GM04504 (cell line): ENCODE measurements at places on chromosomes 3 and 15.

DNA sequence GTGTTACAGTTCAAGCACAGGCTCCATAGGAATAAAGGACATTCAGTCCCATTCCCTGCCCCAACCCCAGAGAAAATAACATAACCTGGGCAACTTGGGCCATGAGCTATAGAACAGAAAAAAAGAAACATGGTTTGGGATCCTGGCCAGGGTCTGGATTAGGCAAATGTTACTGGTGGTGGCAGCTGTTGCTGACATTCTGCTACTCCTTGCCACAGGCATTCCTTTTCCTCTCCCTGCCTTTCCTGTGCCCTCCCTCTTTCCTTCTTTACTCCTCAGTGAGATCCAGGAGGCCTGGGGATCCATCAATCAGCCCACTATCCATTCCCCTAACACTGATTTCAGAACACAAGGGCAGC, 129.1 kb downstream of the NTRK3 start:
- no peak for DNase-seq

DNA sequence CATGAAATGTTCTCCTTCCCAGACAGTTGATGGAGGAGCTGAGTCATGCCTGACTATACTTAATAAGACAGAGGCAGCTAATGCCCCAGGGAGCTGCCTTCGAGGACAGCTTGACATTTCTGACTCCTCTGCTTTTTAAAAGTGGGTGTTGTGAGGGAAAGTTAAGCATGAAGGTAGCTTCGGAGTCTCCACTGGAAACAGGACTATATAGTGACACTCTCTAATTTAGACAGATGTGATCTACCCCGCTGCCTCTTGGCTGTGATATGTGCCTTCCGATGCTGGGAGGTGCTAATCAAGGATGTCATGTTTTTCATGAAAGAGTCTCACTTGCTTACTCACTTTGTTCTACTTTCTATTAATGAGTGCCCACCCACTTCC, 72.7 kb downstream of the IL1RAP start:
- DNase-seq, result peak; percentile 26

DNA sequence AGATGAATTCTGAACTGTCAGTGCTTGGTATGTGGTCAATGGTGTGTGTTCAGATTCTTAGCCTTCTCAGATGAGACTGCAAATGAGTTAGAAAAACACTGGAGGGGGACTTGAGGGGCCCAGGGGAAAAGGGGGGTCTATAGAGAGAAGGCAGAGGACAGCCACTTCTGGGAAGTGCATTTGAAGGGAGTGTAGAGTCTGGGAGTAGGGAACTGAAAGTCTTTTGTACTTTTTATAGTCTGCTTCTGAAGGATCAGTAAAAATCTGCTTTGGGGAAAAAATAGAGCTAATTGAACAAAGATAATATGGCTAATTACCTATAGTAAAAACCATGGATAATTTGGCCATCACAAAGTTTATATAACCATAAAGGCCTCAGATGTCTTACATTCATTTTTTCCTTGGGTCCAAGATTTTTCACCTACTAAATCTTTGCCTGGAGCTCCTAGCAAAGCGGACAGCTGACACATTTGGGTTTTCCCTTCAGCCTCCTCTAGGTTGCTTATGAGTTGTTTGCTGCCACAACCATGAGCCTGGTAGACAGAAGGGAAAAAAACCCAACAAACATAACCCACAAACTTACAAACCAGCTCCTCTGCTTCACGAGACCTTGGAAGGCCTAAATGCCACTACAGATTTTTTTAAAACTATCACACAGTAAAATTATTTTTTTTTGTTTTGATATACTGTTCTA, 48.8 kb downstream of the CD86 start:
- no peak for DNase-seq

- no peak for DNase-seq
These were observed 16.5 kb upstream of the VGLL4 start for GRCh38 chr3:11660242-11660641.

GRCh38 chr3:157786618-157787017, 283.4 kb upstream of the VEPH1 start:
- DNase-seq, result peak; percentile 68

- peak; percentile 44 for DNase-seq
These were observed 461.5 kb upstream of the PPP2R3A start for GRCh38 chr3:135503760-135504686.

DNA sequence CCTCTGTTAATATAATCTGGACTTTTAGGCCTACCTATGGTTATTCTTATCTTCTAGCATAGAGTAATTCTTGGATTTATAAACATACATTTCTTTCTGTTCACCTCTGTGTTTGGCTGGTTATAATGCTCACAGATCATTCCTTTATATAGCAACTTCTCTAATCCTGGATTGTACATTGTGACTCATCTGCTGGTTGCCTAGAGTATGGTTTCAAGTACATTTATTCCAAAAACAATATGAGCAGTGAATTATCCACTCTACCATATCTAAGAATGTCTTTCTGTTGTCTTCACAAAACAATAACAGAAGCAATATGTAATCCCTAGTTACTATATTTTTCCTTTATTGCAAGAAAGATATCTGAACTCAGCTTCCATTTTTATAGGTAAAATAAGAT, 35.3 kb downstream of the FSIP1 start:
- no peak for DNase-seq

GRCh38 chr3:98398513-98398912, 8.0 kb downstream of the OR5K3 start:
- no peak for DNase-seq

DNA sequence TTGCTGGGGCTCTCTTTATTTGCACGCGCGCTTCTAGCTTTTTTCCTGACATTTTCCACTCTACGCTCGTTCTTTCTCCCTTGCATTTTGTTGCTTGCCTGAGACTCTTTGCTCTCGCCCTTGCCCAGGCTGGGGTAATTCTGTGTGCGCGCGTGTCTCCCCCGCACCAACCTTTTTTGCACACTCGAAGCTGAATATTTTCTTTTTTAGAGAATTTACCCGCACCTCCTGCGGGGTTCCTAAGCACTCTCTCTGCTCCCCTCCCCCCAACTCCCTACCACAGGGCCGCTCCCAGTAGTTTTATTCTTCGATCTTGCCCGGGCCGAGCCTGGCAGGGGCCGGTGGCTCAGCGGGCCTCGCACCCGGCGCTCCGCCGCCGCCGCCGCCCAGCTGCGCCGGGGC, 732 bp downstream of the FAM43A start:
- DNase-seq, result no peak

- DNase-seq, result no peak
These were observed 496.0 kb upstream of the RGMA start for GRCh38 chr15:93585012-93585411.

GRCh38 chr15:87631093-87631492, 625.4 kb downstream of the NTRK3 start:
- DNase-seq, result no peak

- no peak for DNase-seq
These were observed 58.0 kb upstream of the PPARG start for GRCh38 chr3:12230877-12231276.

GRCh38 chr15:51181905-51182304, 87.2 kb upstream of the TNFAIP8L3 start:
- no peak for DNase-seq

DNA sequence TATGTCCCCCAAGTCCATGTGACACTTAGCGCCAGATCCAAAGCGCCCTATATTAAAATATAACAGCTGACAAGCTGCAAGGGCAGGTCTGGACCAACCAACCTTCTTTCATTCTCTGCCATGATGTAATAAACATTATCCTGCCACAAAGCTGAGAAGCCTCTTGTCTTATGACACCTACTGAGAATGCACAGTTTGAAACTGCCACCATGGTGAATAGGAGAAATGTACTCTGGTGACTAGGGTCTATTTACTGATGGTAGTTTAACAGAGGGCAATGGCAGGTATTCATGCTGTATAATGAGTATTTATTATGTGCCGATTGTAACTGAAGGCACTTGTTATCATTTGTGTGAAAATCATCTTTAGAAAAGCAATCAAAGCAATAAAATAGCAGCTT, 634.0 kb downstream of the OTOL1 start:
- DNase-seq, result no peak

DNA sequence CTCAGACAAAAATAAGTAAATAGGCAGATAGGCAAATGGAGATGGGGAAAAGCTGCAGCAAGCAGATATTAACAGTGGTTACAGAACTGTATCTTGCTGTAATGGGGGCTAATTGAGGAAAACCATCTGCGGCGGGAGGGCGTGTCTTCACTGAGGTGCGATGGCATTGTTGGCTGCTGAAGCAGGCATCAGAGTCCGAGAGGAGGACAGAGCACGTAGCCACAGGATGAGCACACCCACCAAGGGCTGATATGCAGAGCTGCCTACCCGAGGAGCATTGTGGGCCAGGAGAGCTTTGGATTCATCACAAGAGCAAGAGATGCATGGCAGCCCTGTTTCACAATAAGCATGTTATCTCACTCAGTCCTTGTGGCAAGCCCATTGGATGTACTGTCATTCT, 30.4 kb downstream of the CHRNA7 start:
- no peak for DNase-seq

DNA sequence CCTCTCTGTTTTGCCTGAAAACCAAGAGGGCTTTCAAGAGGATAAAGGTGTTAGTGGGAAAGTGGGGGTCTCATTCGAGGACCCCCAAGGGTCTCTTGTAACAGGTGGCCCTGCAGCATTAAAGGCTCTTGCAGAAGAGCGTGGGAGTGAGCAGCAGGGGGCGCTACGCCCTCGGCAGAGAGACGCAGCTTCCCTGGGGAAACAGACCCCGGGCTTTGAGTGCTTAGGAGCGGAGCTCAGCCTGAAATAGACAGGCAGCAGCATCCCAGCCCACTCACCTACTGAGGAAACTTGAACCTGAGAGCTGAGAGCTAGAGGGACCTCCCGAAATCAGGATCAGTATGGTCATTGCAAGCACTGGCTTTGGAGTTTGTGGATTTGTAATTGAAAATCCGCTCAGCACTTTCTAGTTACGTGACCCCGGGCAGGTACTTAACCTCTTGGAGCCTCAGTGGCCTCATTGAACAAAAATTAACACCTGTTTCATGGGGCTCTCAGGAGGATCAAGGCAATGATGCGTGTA, 25.7 kb downstream of the RPLP1 start:
- no peak for DNase-seq

- DNase-seq, result no peak
These were observed 27.2 kb upstream of the SLC25A36 start for GRCh38 chr3:140914384-140914945.

- DNase-seq, result no peak
These were observed 31.6 kb downstream of the ZDHHC19 start for GRCh38 chr3:196179380-196180308.

GRCh38 chr15:87362531-87362930, 894.0 kb downstream of the NTRK3 start:
- DNase-seq, result no peak

- DNase-seq, result no peak
These were observed 6.4 kb upstream of the ANKRD63 start for GRCh38 chr15:40289140-40289775.

DNA sequence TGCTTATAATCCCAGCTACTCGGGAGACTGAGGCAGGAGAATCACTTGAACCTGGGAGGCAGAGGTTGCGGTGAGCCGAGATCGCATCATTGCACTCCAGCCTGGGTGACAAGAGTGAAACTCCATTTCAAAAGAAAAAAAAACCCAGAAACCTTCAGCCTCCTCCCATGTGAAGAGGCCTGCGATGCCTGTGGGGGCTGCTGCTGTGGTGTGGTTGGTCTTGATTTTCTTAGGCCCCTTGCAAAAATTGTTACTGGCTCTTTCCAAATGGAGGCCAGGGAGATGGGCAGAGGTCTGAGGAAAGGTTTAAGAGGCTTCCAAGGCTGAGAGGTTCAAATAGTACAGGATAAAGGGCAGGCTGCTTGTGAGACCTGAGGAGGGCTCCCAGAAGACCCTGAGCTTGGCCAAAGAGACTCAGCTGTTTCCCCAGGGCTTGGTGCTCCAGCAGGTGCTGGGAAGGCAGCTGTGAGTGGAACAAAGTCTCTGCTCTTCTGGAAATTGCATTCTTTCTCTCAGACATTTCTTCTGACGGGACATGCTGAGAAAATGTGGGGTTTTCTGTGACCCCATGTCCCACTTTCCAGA, 18.4 kb downstream of the GCSAM start:
- DNase-seq, result no peak

DNA sequence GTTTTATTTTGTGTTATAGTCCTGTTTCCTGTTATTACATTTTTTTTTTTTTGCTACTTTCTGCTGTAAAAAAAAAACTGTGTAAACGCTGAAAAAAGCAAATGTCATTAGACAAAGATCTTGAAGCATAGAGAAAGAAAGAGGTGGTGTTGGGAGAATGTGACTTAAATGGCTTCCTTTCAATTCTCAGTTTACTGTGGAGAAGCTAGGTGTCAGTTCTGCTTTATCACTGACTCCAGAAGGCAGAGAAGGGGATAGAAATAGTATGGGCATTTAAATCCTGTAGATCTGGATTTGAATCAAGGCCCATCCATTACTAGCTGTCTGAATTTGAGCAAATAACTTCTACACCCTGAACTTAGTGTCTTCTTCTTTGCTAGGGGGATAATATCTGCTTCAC, 23.0 kb downstream of the PPM1L start:
- DNase-seq, result no peak

- DNase-seq, result no peak
These were observed 1.3 kb downstream of the MAGI1 start for GRCh38 chr3:66037330-66037985.

- peak; percentile 26 for DNase-seq
These were observed 332.6 kb downstream of the LSAMP start for GRCh38 chr3:116112696-116113095.

GRCh38 chr3:66433522-66433782, 67.4 kb downstream of the LRIG1 start:
- DNase-seq, result no peak

GRCh38 chr3:31768479-31769125, 212.5 kb downstream of the OSBPL10 start:
- peak; percentile 17 for DNase-seq

DNA sequence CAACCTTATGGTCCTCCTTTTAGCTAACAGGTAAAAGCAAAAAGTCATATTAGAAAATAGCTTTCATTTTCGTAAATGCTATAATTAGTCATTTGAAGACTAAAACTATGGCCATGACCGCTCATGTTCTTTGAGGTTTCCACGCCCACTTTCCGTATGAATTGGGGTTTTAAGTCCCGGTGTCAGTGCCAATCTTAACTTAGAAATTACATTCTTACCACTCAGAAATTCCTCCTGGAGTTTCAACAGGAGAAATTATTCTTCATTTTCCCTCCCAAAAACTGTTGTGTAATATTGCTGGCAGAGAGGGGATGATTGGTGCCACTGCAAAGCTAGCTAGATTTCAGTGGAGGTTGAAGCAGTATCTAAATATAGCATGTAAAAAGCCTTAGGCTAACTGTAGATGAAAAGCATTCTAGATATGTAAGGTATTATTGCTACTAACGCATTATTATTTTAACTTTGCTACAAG, 71.0 kb upstream of the MDFIC2 start:
- no peak for DNase-seq

- no peak for DNase-seq
These were observed 128.6 kb downstream of the STT3B start for GRCh38 chr3:31661286-31661685.

DNA sequence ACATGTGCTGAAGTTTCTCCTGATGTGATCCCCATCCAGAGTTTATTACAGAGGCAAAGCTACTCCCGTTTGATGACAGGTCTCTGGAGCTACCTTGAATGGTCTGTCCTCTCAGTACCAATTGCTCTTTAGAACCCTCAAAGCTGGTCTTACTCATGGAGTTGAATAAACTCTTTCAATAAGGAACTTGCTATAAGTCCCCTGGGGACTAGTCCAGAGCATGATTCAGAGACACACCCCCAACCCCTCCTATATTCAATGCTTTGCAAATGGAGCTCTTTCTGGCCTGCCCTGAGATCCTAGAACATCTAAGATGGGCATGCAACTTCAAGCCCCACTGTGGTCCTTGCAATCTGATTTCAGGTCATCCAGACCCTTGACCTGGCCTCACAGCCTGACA, 23.9 kb upstream of the TPM1 start:
- DNase-seq, result no peak

- no peak for DNase-seq
These were observed 85.1 kb upstream of the OCA2 start for GRCh38 chr15:28184166-28184565.
